ENCODE measurements at places on chromosomes 1 and 21.
A peak's percentile ranks its signal among the peaks of the same experiment; 100 is the strongest.

GRCh38 chr1:156822680-156823079 is 6.0 kb upstream of the SH2D2A start:
- no peak for DNase-seq

GRCh38 chr1:40308036-40308727 is 8.9 kb downstream of the COL9A2 start:
- no peak for DNase-seq

DNA sequence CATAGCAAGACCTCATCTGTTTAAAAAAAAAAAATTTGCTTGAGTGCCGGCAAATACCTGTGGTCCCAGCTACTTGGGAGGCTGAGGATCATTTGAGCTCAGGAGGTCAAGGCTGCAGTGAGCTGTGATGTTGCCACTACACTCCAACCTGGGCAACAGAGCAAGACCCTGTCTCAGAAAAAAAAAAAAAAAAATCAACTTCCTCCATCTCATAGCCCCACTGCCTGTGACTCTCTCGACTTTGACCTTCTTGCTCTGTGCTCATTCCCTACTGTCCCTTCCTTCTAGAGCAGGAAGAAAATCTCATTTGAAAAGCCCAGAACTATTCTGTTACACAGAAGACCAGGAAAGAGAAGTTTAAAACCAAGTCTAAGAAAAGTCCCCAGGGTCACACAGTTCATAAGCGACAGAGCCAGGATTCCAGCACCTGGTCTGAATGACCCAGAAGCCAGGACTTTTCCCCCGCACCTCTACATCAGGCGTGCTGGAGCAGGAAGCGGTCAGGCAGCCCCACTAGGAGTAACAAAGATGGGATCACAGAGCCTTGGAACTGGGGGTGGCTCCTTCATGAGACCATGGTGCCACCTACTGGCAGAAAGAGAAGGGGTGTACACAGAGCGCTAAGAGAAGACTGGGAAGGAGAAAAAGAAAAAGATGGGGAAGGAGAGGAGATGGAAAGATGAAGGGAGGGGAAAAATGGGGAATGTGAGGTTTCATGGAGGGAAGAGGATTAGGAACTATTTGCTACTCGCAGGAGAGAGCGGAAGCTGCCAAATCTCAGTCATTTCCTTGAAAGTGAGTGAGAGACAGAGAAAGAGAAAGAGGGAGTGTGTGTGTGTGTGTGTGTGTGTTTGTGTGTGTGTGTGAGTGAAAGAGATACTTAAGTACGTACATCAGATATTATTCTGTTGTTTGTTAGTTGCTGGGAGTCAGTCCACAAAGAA is 3.1 kb upstream of the P3R3URF start:
- peak; percentile 81 for DNase-seq

DNA sequence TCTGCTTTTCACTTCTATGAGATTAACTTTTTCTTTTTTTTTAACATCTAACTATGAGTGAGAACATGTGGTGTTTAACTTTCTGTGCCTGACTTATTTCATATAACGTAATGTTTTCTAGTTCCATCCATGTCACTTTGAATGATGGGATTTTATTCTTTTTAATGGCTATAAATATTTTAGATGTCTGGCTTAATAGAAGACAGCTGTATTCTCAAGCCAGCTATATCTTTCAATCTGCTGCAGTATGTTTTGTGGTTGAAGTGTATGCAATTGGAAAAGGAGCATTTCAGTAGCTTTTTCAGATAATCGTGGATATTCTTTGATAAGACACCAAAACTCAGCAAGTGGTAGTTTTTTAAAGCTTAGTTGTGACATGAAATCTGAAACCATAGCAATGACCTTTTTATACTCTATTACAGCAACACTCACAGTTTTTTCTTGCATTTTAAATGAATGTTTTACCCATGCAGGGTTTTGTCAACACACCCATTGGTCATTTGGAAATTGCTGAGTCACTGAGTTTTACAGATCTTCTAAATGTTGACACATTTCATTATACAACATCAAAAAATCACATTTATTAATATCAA is 5.7 kb upstream of the SVBP start:
- no peak for DNase-seq

DNA sequence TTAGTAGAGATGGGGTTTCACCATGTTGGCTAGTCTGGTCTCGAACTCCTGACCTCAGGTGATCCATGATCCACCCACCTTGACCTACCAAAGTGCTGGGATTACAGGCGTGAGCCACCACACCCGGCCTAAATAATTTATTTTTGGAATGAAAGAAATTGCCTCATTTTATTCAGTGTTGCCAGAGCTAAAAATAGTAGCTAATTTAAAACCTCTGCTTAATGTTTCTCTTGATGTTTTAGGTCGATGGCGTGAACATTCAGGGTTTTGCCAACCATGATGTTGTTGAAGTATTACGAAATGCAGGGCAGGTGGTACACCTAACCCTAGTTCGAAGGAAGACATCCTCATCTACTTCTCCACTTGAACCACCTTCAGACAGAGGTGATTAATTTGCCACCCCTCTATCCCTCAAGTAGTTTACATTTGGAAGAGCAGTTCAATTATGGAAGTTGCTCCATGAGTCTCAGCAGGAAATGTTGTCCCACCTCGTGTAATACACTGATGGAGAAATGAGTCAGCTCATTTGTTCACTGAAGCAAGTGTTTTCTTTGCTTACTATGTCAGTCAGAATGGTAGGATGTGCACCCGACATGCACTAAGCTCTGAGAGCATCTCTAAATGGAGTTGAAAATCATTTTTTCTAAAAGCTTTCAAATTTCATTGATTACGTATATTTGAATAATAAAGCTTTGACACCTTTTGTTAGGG is 54.9 kb downstream of the PATJ start:
- DNase-seq = no peak

GRCh38 chr1:216462066-216462775 is 39.0 kb upstream of the USH2A start:
- DNase-seq = no peak

GRCh38 chr1:54538538-54538937 is 9.5 kb upstream of the ACOT11 start:
- DNase-seq = no peak

GRCh38 chr1:156852418-156852874 is 6.5 kb downstream of the INSRR start:
- DNase-seq = peak; percentile 87

- no peak for DNase-seq
Observed at GRCh38 chr1:227791425-227792143, 23.9 kb upstream of the PRSS38 start.
